ACHN (cell line): ENCODE measurements at places on chromosomes 16 and 17.
A peak's percentile ranks its signal among the peaks of the same experiment; 100 is the strongest.

- no peak for DNase-seq
Measured at GRCh38 chr17:63966646-63967264, 6.0 kb downstream of the SCN4A start.

GRCh38 chr17:30290696-30291542, 825 bp downstream of the BLMH start:
- DNase-seq, result peak; percentile 52

- no peak for DNase-seq
Measured at GRCh38 chr16:16871196-16871595, 492.3 kb downstream of the NPIPA7 start.

- DNase-seq, result no peak
Measured at GRCh38 chr16:5069854-5070253, 1.8 kb upstream of the ALG1 start.

DNA sequence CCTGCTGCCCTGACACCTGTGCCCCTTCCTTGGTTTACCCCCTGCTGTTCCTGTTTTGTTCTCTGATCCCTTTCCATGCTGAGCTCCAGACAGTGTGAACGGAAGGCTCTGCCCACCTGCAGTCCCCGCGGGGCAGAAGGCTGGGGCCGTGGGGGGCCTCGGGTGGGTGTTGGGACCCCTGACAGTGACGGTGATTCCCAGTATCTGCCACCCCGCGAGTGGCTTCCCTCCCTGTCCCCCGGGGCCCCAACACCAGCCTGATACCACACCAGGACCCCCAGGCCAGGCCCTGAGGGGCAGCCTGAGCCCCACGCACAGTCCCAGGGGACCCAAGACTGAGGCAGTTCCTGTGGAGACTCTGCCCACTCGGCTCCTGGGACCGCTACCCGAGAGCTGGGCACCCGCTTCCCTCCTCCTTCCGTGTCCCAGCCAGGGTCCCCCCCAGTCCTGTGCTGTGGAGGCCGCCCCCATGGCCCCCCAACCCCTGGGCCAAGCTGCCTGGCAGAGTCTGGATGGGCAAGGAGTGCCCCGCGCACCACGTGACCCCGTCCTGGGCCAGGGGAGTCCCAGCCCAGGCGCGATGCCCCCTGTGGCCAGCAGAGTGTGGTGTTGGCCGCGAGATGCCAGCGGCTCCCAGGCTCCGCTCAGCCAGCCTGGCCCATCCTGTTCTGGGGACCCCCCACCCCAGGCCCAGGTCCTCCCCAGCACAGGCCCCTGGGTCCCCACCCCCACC, 10.0 kb upstream of the C1QTNF8 start:
- peak; percentile 71 for DNase-seq

DNA sequence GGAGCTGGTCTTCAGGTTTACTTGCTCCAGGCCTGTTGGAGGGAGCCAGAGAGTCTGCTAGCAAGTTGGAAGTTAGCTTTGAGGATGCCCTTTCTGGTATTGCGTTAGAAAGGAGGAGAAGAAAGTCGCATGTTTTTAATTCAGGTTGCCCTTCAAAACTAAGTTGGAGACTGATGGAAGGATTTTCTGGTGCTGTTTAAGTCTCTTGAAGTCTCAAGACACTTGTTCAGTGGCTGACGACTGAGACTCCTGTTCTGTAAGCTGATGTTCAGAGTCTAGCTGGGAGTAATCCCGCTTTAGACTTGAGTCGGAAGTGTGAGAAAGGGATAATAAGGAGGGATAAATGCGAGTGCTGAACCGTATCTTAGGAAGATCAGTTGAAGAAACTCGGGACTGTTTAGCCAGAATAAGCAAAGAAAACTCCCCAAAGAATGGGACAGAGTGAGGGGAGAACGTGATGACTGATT, 740 bp downstream of the AATF start:
- peak; percentile 54 for DNase-seq

- peak; percentile 63 for DNase-seq
Measured at GRCh38 chr17:8126491-8127066, 2.7 kb upstream of the HES7 start.

- no peak for DNase-seq
Measured at GRCh38 chr16:66474750-66475199, 47.7 kb downstream of the BEAN1 start.

GRCh38 chr17:40317345-40317873, 8.4 kb downstream of the RARA start:
- peak; percentile 87 for DNase-seq

DNA sequence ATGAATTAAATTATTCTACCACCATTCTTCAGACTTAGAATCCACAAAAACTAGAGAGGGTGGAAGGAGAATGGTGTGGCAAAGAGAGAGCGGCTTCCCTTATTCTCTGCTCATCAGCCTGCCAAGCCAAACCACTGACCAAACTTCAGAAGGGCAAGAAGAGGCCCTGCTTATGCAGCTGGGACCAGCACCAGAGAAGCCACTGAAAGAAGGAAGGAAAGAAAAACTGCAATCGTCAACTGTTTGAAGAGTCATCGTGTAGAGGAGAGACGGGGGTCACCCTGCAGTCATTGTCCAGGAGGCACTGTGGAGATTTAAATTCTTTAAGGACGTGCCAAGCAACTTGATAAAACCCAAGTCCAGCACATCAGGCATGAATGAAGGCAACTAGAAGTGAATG, 15.6 kb downstream of the PMP22 start:
- DNase-seq, result no peak
